H9 (cell line): ENCODE measurements at places on chromosomes 3 and 15.

DNA sequence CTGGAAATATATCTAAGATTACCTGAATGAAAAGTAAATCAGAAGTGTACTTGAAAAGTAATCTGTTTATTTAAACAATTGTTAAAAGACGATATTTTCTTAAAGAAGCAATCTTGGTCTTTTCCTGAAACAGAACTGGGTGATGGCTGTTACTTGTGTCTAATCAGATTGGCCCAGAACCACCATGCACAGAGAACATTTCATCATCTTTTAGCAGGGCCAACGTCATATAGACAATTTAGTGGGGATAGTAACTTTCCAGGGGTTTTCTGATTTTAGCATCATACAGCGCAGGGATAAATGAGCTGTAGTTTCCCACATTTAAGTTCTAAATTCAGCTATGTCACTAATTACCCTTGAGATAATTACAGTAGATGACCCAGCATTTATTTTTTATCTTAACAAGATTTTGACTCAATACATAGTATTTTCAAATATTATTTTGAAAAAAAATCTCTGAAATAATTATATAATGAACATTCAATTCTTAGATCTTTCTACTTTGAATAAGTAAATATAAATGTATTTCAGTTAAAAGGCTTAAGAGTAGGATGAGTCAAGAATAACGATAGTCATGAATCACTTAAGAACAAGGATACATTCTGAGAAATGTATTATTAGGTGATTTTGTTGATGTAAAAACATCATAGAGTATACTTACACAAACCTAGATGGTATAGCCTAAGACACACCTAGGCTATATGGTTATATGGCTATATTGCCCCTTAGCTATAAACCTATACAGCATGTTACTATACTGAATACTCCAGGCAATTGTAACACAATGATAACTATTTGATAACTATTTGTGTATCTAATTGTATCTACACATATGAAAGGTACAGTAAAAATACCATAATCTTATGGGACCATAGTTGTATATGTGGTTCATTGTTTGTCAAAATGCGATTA lies 103.8 kb upstream of the MME start:
- no peak for DNase-seq
- no peaks in the 10 kb centered on the region for H3K27me3 ChIP-seq
- no peaks in the 10 kb centered on the region for H3K36me3 ChIP-seq
- no peak overlapping the region for H3K27ac ChIP-seq
- no peak overlapping the region for H3K4me3 ChIP-seq

DNA sequence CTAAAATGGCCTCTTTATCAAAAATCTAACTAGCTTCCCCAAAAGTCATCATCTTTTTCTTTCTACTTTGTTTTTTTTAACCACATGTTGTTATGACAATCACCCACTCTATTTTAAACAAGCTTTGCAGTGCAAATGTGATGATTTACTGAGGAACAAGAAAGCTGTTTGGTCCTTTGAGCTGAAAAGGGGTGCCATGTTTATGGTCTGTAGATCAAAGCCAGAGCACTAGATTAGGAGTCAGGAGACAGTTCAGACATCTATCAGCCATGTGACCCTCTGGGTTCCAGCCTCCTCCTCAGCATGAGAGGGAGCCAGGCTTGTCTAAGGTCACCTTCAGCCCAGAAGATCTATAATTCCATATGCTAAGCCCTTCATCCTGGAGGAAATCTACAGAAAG lies 65.9 kb downstream of the RPL22L1 start:
- peaks cover 2% of the 10 kb centered on the region; the same call in 1 of the 2 replicates for H3K4me1 ChIP-seq
- DNase-seq: no peak
- no peaks in the 10 kb centered on the region for H3K36me3 ChIP-seq
- no peak overlapping the region for H3K27ac ChIP-seq

DNA sequence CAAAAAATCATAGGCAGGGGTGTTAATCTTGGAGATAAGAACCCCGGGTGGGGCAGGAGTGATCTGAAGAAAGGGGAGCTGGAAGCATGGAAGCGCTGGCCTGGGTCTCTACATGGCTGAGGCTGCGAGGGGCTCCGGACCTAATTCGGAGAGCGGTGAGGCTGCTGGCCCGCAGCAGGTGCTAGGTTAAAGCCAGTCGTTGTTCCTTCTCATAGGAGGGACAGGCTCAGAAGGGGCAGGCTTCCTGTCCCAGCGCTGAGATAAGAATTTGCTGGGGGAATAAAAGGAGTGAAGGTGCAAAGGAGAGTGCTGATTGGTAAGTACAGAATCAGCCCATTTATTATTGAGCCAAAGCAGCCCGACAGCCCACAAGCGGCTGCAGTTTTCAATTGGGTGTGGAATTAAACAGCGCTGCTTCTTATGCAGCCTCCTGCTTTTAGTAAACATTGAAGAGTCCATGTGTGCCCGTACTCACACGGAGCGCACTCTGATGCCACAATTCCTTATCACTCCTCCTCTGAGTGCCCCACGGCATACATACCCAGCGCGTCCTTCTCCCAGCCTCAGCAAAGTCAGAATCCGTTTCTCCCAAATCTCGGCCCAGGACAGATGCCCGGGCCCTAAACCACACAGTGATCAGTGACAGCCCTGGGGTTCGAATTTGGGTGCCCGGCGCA lies 17.1 kb downstream of the CHST13 start:
- peaks cover 3% of the 10 kb centered on the region; the same call in 2 of the 3 replicates for H3K36me3 ChIP-seq
- no peaks in the 10 kb centered on the region for H3K4me1 ChIP-seq
- no peak overlapping the region for H3K4me3 ChIP-seq
- H3K27me3 ChIP-seq: no peaks in the 10 kb centered on the region

GRCh38 chr3:181316482-181316881 lies 326.9 kb upstream of the DNAJC19 start:
- DNase-seq: no peak
- no peak overlapping the region for H3K27ac ChIP-seq
- H3K4me3 ChIP-seq: no peak overlapping the region
- no peaks in the 10 kb centered on the region for H3K27me3 ChIP-seq

GRCh38 chr3:197362081-197362480 lies 63.7 kb upstream of the DLG1 start:
- H3K36me3 ChIP-seq: peaks cover 16% of the 10 kb centered on the region
- DNase-seq: no peak
- no peak overlapping the region for H3K27ac ChIP-seq
- H3K4me3 ChIP-seq: no peak overlapping the region
- peaks cover 7% of the 10 kb centered on the region; the same call in 1 of the 2 replicates for H3K4me1 ChIP-seq
- H3K27me3 ChIP-seq: no peaks in the 10 kb centered on the region

- H3K4me1 ChIP-seq: no peaks in the 10 kb centered on the region
- H3K4me3 ChIP-seq: no peak overlapping the region
- H3K27ac ChIP-seq: no peak overlapping the region
- DNase-seq: no peak
Measured at GRCh38 chr3:148759430-148759829, 61.7 kb downstream of the AGTR1 start.

DNA sequence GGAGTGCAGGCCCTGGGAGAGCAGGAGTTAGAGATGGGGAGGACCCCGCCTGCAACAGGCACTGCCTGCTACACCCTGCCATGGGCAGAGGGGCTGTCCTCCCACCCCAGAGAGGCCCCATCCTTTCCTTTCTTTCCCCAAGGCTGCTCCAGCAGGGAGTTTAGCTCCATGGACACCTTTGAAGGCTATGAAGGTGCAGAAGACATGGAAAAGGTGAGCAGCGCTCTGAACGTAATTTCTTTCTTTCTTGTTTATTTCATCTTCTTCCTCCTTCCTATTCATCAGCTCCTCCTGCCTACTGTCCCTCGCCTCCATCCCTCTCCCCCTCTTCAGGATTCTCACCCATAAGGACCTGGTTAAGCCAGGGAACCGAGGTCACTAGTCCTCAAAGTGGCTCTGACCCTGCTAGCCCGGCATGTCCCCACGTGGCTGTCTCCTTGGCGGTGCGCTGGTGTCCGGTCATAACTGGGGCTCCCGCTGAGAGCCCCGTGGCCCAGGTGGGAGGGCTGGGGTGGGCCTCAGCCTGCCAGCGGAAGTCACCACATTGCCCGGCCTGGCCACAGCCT lies 16.0 kb upstream of the ADIPOQ start:
- no peak overlapping the region for H3K27ac ChIP-seq
- no peaks in the 10 kb centered on the region; the same call in 1 of the 2 replicates for H3K4me1 ChIP-seq
- DNase-seq: no peak
- no peaks in the 10 kb centered on the region for H3K36me3 ChIP-seq

DNA sequence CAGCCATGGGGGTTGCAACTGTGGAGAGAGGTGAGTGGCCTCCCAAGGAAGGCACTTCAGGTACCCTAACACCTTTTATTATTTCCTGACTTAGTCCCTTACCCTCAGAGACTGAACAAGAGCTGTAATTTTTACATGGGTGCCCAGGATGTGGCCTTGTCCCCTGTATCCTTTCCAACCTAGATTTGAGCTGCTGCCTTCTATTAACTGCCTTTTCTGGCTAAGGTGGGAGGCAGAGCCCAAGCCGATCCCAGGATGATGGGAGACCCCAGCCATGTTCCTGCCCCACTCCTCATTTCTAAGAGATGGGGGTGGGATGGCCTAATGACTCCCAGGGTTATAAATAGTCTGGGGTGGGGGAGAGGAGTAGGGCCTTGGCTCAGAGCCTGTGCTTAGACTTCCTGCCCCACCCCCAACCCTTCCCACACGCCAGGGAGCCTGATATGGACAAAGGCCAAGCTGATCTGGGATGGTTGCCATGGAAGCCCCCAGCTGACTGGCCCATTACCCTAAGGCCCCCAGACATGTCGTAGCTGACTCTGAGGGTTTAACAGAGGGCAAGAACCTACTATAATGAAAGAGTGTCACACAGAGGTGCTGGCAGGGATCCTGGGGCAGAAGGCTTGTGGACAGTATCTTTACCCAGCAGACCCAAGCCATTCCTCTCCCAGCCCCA lies 1.9 kb downstream of the KLHDC8B start:
- H3K4me1 ChIP-seq: peaks cover 6% of the 10 kb centered on the region; the same call in 1 of the 2 replicates
- H3K4me3 ChIP-seq: peak overlapping the region; percentile 12
- no peak overlapping the region for H3K27ac ChIP-seq
- peak; percentile 55 for DNase-seq
- H3K36me3 ChIP-seq: peaks cover 6% of the 10 kb centered on the region

GRCh38 chr3:169145540-169146178 lies 517.9 kb downstream of the MECOM start:
- H3K4me1 ChIP-seq: no peaks in the 10 kb centered on the region
- no peak for DNase-seq
- no peaks in the 10 kb centered on the region for H3K36me3 ChIP-seq
- H3K27ac ChIP-seq: no peak overlapping the region

DNA sequence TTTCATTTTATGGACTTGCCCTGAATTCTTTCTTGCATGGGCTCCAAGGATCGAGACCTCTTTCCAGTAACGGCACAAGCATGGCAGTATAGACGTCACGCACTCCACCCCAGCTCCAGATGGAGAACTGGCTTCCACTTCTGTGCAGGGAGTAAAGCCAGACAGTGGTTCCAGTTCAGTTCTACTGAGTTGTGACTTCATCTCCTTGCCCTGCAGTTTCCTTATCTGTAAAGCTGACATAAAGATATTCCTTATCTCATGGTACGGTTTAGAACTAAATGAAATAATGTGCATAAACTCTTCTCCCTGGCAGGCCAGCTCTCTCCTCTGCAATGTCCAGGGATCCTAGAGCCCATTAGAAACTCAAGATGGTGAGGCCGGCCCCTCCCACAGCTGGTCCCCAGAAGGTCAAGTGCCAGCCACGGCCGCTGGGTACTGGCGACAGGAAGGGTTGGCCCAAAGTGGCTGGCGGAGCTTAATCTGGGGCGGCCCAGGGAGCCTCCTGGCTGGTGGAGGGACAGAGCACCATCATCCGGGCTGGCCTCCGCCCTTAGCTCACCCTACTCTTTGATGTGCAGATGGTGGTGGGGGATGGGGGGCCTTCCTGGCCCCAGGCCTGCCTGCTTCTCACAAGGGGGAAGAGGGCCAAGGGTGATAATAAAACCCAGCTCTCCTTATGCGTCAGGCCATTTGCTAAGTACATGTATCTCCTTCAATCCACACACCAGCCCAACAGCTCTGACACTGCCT lies 7.2 kb downstream of the MESP2 start:
- H3K4me1 ChIP-seq: peaks cover 6% of the 10 kb centered on the region
- DNase-seq: peak; percentile 79
- no peak overlapping the region for H3K27ac ChIP-seq
- peaks cover 4% of the 10 kb centered on the region; the same call in 1 of the 3 replicates for H3K36me3 ChIP-seq
- no peaks in the 10 kb centered on the region; the same call in 1 of the 2 replicates for H3K27me3 ChIP-seq
- H3K4me3 ChIP-seq: no peak overlapping the region

DNA sequence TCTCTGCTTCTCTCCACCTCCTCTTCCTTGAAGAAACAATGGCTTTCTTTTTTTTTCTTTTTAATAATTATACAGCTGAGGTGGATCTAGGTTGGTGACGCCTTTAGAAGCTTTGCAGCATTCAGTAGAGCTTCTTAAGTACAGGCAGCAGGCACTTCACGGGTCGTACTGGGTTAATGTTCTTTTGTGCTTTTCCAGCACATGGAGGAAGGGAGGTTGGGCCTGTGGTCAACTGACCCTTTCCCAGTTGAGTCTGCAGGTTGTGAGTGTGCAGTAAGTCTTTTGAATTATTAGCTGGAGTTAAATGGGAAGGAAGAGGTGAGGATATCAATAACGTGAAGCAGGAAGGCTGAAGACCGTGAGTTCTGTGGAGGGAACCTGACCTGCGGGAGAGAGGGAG lies 7.0 kb downstream of the TRAK1 start:
- DNase-seq: no peak
- H3K4me3 ChIP-seq: no peak overlapping the region
- peaks cover 6% of the 10 kb centered on the region; the same call in 1 of the 3 replicates for H3K36me3 ChIP-seq
- no peaks in the 10 kb centered on the region for H3K4me1 ChIP-seq
- no peak overlapping the region for H3K27ac ChIP-seq
- no peaks in the 10 kb centered on the region for H3K27me3 ChIP-seq

GRCh38 chr3:110932567-110932966 lies 139.0 kb upstream of the NECTIN3 start:
- no peaks in the 10 kb centered on the region for H3K4me1 ChIP-seq
- H3K27ac ChIP-seq: no peak overlapping the region
- H3K27me3 ChIP-seq: no peaks in the 10 kb centered on the region
- H3K4me3 ChIP-seq: no peak overlapping the region
- H3K36me3 ChIP-seq: no peaks in the 10 kb centered on the region

DNA sequence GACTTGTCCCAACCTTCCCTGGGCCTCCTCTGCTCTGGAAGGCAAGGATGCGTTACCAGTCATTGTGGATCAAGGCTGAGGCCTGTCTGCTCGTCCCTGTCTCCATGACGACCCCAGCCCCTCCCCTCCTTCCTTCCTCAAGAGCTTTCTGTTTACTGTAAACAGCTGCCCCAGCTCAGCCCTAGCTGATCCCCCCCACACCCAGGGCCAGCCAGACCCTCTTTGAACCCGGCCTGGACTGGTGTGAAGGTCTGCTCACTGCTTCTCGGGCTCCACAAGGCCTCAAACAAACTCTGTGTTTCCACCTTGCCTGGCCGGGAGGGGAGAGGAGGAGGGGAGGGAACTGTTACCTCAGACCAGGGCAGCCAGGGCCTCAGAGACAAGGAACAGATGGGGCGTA lies 16.9 kb downstream of the VPS18 start:
- no peaks in the 10 kb centered on the region for H3K27me3 ChIP-seq
- H3K4me1 ChIP-seq: no peaks in the 10 kb centered on the region
- H3K36me3 ChIP-seq: no peaks in the 10 kb centered on the region; the same call in 2 of the 3 replicates

DNA sequence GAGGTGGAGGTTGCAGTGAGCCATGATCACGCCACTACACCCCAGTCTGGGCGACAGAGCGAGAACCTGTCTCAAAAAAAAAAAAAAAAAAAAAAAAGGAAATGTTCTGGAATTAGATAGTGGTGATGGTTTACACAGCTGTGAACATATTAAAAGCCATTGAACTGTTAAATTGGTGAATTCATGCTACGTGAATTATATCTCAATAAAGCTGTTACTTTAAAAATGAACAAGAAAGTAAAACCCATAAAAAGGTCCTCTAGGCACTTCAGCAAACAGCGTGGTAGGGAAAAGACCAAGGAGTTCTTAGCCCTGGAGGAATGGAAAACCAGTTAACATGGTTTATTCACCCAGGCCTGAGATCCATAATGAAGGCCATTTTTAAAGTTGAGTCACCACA lies 180.1 kb downstream of the ATG7 start:
- no peaks in the 10 kb centered on the region for H3K4me1 ChIP-seq
- no peaks in the 10 kb centered on the region for H3K27me3 ChIP-seq
